Kidney epithelial cell (primary cell): ENCODE measurements at places on chromosomes 7 and 10.

DNA sequence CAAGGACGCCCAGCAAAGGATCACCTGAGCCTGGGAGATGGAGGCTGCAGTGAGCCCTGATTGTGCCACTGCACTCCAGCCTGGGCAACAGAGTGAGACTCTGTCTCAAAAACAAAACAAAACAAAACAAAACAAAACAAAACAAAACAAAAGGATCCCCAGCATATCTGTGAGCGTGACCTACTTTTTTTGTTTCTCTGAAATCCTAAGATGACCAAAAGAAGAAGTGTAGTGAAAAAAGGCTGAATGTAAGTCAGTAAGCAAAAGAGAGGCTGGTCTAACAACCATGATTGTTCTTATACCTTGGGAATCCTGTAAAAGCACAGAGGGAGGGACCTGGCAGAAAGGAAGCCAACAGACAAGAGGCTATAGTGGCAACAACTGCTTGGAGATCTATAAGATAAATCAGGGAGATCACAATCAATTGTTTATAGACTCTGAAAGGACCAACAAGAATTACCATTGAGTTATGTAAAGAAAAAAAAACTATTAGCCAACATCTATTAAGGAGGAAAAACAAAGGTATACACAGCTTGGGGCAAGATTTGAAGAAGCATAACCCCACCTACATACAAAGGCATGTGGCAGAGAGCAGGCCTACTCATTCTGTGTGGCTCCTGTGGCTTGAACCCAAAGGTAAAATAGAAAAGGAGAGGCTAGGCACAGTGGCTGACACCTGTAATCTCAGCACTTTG lies 255.2 kb upstream of the KLF14 start:
- DNase-seq: no peak

DNA sequence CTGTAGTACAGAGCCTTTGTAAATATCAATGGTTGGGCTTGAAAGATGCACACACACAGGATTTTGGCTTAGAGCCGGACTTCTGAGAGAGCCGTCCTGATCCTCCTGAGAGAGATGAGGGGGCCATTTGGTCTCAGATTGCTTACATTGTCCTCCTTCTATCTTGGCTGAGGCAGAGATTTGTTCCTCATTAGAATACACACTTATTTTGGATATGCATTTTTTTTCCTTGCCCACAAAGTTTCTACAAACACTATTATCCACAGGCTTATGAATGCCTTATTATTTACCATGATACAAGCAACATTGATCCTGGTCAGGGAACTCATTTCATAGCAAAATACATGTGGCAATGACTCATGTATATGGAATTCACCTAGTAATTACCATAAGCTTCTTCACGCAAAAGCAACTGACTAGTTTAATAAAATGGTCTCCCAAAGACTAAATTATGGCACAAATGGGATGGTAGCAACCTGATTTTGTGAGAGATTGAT lies 175.3 kb downstream of the MDFIC start:
- DNase-seq: peak; percentile 47

- DNase-seq: no peak
Observed at GRCh38 chr10:78044699-78045098, 11.0 kb downstream of the RPS24 start.

DNA sequence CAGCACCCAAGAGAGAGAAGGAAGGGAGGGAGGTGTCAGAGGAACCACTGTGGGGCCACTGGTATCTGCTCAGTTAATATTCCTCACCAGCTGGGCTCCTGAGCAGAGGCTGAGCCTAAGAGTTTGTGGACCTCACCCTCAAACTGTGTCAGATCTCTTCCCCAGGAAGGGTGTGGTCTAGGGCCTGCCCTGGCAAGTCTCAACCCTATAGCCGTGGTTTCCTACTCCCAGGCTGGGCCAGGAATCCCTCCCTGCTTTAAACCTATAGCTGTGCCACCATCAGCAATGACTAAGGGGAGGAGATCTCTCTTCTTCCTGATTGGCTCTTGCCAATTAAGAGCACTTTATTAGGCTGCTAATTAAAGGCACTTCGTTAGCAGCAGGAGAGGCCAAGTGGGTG lies 29.9 kb downstream of the POLL start:
- no peak for DNase-seq

GRCh38 chr7:21543528-21544302 lies 876 bp downstream of the DNAH11 start:
- DNase-seq: no peak

GRCh38 chr7:471866-472639 lies 47.6 kb downstream of the PDGFA start:
- DNase-seq: peak; percentile 35

DNA sequence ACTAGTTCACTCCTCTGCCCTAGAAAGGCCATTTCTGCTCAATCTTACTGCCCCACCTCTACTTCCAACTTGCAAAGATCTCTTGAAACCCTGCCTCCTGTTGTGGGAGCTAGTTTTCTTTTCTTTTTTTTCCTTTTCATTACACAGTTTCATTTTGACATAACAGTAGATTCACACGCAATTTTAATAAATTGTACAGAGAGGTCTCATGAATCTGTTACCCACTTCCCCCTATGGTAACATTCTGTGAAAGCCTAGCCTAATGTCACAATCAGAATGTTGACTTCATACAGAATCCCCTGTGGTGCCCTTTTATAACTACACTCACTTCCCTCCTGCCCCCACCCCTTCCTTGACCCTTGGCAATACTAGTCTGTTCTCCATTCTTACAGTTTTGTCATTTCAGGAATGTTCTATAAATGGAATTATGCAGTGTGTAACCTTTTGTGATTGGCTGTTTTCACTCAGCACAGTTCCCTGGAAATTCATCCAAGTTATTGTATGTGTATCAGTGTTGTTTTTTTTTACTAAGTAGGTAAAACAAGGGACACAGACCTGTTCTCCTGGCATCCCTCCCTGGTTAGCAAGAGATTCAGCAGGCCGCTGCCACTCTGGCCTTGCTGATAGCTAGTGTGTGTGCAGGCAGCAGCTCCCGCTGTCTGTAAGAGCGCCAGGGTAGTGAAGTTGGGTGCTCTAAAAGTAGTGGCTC lies 21.5 kb downstream of the CHST3 start:
- DNase-seq: no peak

- DNase-seq: no peak
Observed at GRCh38 chr7:50752422-50752821, 30.3 kb downstream of the GRB10 start.

- no peak for DNase-seq
Observed at GRCh38 chr7:386385-386784, 96.4 kb downstream of the FOXL3 start.

DNA sequence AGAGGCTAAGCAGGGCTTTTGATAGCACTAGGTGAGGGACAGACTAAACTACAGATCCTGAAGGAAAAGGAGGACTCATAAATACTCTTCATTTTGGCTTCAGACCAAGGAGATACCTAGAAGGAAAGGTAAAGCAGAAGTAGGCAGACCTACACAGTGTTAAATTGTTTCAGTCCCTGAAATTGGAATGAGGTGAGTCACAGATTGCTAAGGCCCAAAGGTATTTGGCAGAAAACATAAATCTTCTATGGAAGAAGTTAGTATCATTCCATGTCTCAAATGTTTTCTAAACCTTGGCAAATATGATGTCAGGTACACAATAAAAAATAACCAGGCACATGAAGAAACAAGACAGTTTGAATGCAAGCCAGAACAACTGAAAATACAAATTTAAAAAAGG lies 30.0 kb downstream of the MTERF1 start:
- DNase-seq: peak; percentile 42

DNA sequence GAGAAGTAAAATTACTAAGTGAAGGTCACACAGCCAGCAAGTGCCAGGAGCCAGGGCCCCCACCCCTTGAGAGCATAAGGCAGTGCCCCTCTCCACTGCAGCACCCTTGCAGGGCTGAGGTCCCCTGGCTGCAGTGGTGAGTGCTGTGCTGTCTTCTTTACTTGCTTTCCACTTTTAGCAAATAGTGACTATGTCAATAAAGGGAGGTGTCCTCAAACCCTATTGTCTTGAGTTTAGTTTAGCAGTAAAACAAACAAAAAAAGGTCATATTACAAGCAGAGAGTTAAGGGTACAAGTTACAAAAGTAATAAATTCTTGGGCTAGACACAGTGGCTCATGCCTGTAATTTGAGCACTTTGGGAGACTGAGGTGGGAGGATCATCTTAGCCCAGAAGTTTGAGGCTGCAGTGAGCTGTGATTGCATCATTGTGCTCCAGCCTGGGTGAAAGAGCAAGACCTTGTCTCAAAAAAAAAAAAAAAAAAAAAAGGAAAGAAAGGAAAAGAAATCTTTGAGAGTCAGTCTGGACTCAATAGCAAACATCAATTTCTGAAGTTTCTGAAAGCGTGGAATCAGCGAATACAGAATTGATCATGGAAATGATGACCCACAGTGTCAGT lies 39.0 kb upstream of the KIF5B start:
- DNase-seq: no peak

DNA sequence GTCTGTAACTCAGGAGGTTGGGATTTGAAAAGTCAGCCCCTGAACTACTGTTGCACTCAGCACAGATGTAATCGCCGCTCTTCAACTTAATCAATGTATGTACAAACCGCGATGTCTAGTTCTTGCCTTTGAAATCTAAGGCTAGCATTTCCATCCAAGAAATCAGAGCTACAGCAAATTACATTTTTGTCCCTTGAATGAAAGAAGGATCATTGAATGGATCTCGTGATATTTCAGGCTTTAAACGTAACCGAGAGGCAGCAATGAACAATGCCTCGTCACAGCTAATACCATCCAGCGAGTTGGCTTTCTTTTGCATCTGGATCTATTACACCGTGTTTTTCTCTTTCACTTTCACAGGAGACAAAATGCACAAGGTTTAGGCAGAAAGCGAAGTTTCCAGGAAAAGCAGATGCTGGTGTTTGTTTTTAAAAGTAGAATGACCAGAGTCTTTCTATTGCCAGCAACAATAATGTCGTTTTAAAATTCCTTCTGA lies 5.5 kb downstream of the SKIDA1 start:
- DNase-seq: no peak

- DNase-seq: no peak
Observed at GRCh38 chr7:99268577-99268908, 4.1 kb upstream of the MYH16 start.

DNA sequence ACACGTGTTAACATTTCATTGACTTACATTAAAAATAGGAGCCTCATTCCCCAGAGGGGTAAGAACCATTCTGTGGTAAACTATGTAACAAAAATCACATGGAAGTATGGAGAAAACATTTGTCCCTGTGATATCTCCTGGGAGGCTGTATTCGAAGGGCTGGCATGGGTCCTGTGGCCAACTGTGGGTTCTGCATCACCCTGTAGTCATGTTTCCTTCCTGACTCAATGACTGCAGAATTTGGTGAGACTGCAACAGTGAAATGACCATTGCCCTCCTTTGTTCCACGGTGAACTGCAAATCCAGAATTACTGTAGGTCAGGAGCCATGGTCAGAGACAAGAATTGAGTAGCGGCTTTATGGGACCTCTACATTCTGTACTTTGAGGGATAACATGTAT lies 3.6 kb upstream of the ZEB1 start:
- DNase-seq: no peak

DNA sequence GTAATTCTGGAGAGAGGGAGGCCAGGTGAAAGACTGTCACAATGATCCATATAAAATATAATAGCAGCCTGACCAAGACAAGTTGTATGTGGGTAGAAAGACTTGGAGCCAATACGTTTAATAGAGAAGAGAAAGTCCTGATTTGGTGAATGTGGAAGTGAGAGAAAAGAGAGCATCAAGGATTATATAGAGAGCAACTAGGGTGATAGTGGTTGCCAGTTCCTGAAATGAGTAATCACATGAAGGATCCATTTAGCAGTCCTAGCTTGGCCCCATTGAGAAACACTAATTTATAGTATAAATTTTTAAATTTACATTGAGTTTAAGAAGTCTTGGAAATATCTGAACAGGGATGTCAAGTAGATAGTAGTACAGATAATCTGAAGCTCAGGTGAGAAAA lies 74.0 kb downstream of the AASS start:
- no peak for DNase-seq

GRCh38 chr7:31408140-31408729 lies 67.7 kb upstream of the NEUROD6 start:
- DNase-seq: peak; percentile 77

DNA sequence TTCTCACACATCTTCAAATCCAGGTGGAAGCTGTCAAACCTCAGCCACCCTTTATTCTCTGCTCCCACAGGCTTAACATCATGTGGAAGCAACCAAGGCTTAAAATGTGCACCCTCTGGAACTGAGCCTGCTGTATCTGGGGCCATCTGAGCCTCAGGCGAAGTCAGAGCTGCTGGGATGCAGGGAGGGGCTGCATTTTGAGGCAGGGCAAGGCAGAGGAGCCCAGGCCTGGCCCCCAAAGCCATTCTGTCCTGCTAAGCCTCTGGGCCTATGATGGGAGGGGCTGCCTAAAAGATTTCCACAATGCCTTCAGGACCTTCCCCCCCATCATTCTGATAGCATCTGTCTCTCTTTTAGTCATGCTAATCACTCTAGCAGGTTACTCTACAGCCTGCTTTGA lies 51.7 kb upstream of the COBL start:
- DNase-seq: no peak

GRCh38 chr7:82389876-82390275 lies 53.7 kb downstream of the CACNA2D1 start:
- DNase-seq: no peak

- DNase-seq: no peak
Observed at GRCh38 chr7:2646680-2647571, 15.1 kb downstream of the TTYH3 start.

GRCh38 chr7:44348300-44348699 lies 22.9 kb upstream of the CAMK2B start:
- DNase-seq: no peak

- no peak for DNase-seq
Observed at GRCh38 chr7:67771846-67772605, 775.4 kb downstream of the TYW1 start.

- no peak for DNase-seq
Observed at GRCh38 chr7:142813226-142813625, 41.6 kb upstream of the EPHB6 start.

DNA sequence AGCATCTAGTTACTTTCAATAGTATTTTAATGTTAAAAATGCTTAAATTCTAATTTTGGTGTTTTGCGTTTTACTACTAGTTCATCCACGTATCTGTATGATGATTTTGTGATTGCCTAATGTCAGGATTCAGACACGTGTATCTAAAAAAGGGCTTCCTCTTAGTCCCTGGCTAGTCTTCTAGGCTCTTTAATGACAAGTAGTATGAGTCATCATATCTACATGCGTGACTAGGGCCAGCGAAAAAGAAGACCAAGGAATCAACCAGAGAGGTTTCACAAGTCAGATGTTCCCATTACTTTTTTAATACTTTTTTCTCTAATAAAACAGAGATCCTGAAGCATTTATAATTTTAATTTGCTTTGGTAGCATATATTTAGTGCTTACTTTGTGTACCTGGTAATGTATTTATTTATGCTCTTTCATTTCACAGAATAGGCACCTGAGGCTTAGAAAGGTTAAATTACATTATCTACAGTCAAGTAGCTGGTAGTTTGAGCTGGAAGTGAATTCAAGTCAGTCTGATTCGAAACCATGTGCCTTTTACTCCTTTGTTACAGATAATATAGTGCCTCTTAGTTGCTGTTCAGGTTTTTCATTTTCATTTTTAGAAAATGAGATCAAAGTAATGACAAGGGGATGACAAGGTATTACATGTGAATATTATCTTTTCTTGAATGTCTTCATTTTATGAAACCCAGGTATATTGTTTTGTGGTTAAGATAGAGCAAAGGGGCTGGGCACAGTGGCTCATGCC lies 140.3 kb downstream of the FOXP2 start:
- no peak for DNase-seq
